ENCODE measurements at places on chromosomes 6 and 20.
A peak's percentile ranks its signal among the peaks of the same experiment; 100 is the strongest.

DNA sequence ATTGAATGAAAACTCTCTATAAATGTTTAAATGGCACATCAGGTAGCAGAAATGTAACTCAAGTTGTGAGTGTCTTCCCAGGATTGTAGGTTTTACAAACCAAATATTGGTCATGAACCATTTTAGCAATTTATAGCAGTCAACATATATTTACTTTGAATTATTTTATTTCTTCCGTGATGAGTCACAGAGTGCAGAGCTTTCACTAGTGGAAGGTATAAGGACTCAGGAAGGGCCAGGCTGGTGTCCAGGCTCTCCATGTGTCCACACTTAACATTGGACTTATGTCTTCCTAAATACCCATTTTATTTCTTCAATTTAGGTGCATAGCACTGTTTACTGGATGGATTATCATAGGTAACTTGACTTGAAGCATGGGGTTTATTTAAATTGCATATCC lies 120.9 kb downstream of the OLIG3 start:
- peaks cover 6% of the 10 kb centered on the region for H3K4me1 ChIP-seq
- H3K27me3 ChIP-seq: no peaks in the 10 kb centered on the region
- no peak overlapping the region for H3K27ac ChIP-seq
- no peak for DNase-seq

DNA sequence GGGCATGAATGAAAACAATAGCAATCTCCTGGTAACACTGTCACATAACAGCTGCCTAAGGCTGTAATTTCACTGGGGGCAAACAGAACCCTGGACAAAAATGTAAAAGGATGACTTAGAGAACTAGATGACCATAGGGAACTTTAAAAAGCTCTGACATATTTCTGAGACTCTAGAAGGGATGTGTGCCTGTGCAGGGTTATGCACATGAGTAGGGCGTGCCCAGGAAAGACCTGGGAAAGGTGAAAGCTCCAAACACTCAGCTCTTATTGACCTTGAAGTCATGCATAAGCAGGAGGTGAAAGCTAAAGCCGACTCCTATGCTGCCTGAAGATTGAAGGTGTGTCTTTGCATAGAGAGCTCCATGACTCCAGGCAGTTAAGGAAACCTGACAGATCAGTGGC lies 118.4 kb upstream of the BTBD3 start:
- no peak overlapping the region for H3K4me3 ChIP-seq
- DNase-seq: no peak
- no peaks in the 10 kb centered on the region for H3K4me1 ChIP-seq
- H3K27ac ChIP-seq: no peak overlapping the region

DNA sequence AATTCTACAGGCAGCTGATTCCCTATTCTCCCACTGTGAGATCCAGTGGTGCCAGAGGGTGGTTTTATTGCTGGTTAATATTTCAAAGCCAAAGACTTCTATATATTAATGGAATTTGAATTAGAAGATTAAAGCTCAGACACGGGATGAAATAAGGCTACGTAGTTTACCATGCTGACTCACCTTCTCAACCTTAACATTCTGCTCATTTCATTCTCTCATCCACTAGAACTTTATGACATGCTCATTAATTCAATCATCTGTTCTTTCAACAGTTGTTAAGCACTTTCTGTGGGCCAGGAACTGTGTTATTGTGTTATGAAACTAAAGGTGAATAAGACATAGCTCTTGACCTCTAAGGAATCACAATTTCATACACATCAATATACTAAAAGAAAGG lies 456.9 kb upstream of the MAP3K7 start:
- no peak overlapping the region for H3K4me3 ChIP-seq
- no peaks in the 10 kb centered on the region for H3K4me1 ChIP-seq
- no peak for DNase-seq
- H3K27me3 ChIP-seq: no peaks in the 10 kb centered on the region
- H3K27ac ChIP-seq: no peak overlapping the region
- H3K36me3 ChIP-seq: no peaks in the 10 kb centered on the region

DNA sequence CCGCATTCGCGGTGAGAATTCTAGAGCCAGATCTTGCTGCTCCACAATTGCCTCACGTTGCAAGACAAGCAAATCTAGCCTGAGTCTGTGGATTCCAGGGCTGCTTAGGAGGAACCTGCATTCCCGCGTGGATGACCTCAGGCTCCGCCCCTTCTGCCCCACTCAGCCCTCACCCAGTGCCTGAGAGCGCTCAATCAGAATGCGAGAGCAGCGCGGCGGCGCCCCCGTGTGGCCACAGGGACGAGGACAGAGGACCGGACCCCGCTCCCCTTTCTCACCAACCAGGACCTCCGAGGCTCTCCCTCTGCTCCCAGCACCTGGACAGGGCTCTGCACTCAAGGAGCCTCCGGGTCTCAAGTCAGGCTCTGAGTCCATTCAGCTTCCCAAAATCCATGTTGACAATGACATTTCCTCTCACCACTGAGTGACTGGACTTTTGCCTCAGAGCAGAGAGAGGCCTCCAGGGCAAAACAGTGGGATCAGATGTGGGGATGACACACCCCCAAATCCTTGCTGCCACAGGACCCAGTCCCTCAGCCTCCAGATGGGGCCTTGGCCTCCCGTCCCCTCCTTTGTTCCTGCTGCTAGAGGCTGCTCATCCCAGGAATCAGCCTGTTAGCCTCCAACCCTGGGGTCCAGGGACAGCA lies 52.0 kb downstream of the RPP21 start:
- H3K27me3 ChIP-seq: peaks cover 43% of the 10 kb centered on the region
- peaks cover 1% of the 10 kb centered on the region for H3K4me1 ChIP-seq
- H3K4me3 ChIP-seq: peak overlapping the region; percentile 18
- no peak overlapping the region for H3K27ac ChIP-seq
- DNase-seq: peak; percentile 84

GRCh38 chr20:7090811-7091210 lies 323.3 kb downstream of the BMP2 start:
- no peaks in the 10 kb centered on the region for H3K27me3 ChIP-seq
- no peak overlapping the region for H3K27ac ChIP-seq
- no peaks in the 10 kb centered on the region for H3K4me1 ChIP-seq
- no peaks in the 10 kb centered on the region for H3K36me3 ChIP-seq
- no peak overlapping the region for H3K4me3 ChIP-seq

- H3K27me3 ChIP-seq: no peaks in the 10 kb centered on the region
- DNase-seq: no peak
- H3K27ac ChIP-seq: no peak overlapping the region
Observed at GRCh38 chr20:4904127-4904860, 97.0 kb downstream of the SLC23A2 start.

DNA sequence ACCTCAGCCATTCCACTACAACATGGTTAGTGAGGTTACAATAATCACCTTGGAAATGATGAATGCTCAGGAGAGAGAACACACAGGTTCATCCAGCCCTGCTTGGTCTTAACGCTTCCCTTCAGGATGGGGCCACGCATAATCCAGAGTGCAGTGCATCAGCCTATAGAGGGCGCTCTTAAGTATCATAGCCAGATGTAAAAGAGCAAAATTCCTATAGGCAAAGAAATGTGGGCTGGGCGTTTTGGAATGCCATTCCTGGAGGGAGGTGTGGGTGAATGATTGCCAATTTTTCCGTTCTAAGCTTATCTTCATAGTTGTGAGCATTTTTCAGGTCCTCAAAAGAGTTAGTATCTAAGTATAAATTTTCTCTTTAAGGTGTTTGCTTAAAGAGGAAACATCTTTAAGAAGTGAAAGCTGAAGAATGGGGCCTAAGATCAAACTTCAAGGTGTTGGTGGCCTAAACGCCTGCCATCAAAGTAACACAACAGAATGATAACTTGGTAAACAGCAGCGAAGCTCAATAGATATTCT lies 1.8 kb downstream of the RIPOR2 start:
- H3K36me3 ChIP-seq: peaks cover 64% of the 10 kb centered on the region
- peak; percentile 46 for DNase-seq
- H3K4me3 ChIP-seq: peak overlapping the region; percentile 99
- peaks cover 47% of the 10 kb centered on the region for H3K4me1 ChIP-seq

DNA sequence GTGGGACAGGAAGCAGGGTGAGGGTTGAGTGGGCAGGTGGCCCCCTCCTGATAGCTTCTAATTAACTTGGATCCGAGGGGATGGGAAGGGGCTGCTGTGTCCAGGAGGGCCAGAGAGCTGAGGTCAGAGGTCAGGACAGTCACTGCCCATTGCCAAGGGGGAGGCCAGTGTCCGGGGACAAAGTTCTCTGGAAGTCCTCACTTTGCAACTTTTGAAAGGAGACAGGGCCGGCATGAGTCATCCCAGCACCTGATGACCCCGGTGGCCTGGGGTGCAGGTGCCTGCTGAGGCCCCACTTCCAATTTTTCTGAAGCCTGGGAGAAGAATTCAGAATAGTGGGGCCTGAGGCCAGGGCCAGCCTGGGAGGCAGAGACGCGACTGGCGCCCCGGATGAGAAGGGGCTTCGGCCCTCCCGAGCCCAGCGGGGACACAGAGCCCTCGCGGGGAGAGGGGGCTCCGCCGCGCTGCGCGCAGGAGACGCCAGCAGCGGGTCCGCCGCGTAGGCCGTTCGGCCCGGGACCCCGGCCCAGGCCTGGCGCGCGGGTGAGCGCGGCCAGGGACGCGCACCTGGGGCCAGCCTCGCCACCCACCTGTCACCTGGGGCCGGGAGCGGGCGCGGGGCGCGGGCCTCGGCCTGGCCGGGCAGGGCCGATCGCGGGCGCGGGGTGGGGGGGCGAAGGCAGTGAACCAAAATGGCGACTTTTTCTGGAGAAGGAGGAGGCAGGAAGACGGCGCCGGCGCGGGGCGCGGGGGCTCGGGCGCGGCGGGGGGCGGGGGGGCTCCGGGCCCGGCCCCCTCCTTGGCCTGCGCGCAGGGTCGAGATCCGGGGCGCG lies 586 bp downstream of the ZNF512B start:
- no peaks in the 10 kb centered on the region for H3K36me3 ChIP-seq
- peaks cover 19% of the 10 kb centered on the region for H3K4me1 ChIP-seq
- H3K27me3 ChIP-seq: no peaks in the 10 kb centered on the region
- peak overlapping the region; percentile 80 for H3K4me3 ChIP-seq
- peak overlapping the region; percentile 91 for H3K27ac ChIP-seq
- DNase-seq: no peak

GRCh38 chr20:34862724-34863123 lies 9.9 kb downstream of the GGT7 start:
- H3K36me3 ChIP-seq: peaks cover 50% of the 10 kb centered on the region
- H3K4me3 ChIP-seq: no peak overlapping the region
- H3K27me3 ChIP-seq: no peaks in the 10 kb centered on the region
- H3K4me1 ChIP-seq: no peaks in the 10 kb centered on the region
- no peak for DNase-seq
- no peak overlapping the region for H3K27ac ChIP-seq

DNA sequence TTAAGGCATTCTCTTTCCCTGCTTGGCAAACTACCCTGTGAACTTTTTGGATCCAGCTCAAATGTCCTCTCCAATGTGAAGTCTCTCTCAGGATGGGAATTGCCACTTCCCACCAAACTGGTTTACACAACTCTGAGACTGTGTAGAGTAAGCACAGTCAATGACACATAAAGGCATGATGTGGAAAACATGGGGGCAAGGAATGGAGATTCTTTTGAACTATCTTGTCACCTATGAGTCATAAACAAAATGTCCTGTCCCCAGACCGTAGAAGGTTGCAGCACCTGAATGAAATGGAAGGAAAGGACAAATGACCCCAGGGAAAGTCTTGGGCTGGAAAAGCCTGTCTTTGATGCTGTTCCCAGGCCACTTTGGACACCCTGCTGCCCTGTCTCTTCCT lies 11.0 kb upstream of the KIF13A start:
- no peak overlapping the region for H3K4me3 ChIP-seq
- H3K27me3 ChIP-seq: peaks cover 12% of the 10 kb centered on the region
- H3K27ac ChIP-seq: no peak overlapping the region
- H3K36me3 ChIP-seq: no peaks in the 10 kb centered on the region
- no peaks in the 10 kb centered on the region for H3K4me1 ChIP-seq

DNA sequence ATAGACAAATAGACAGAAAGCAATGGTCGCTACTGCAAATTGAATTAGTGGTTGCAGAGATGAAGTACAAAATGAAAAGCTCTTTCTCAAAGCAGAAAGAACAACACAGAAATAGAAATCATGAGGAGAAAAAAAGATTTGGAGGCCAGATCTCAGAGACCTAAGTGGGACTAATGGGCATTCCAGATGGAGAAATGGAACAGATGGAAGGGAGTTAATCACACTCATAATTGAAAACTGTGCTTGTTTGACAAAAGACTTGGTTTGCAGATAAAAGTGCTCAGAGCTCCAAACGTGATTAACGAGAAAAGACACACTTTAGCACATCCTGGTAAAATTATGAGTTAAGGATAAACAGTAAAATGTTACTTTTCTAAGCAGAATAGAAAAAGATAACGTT lies 58.1 kb upstream of the SNRPB2 start:
- no peak for DNase-seq
- H3K36me3 ChIP-seq: peaks cover 3% of the 10 kb centered on the region
- H3K27ac ChIP-seq: no peak overlapping the region
- H3K27me3 ChIP-seq: peaks cover 5% of the 10 kb centered on the region

- no peaks in the 10 kb centered on the region for H3K36me3 ChIP-seq
- no peak overlapping the region for H3K27ac ChIP-seq
- H3K4me3 ChIP-seq: no peak overlapping the region
- H3K4me1 ChIP-seq: no peaks in the 10 kb centered on the region
Observed at GRCh38 chr6:92779746-92780145, 639.6 kb downstream of the EPHA7 start.

GRCh38 chr20:16043931-16044330 lies 529.3 kb downstream of the KIF16B start:
- DNase-seq: no peak
- no peak overlapping the region for H3K4me3 ChIP-seq
- no peaks in the 10 kb centered on the region for H3K36me3 ChIP-seq
- H3K27me3 ChIP-seq: peaks cover 6% of the 10 kb centered on the region

- H3K4me1 ChIP-seq: peaks cover 21% of the 10 kb centered on the region
- no peak for DNase-seq
- no peaks in the 10 kb centered on the region for H3K36me3 ChIP-seq
- H3K4me3 ChIP-seq: no peak overlapping the region
- H3K27ac ChIP-seq: no peak overlapping the region
- H3K27me3 ChIP-seq: peaks cover 61% of the 10 kb centered on the region
Observed at GRCh38 chr20:54176610-54177009, 2.8 kb upstream of the CYP24A1 start.

DNA sequence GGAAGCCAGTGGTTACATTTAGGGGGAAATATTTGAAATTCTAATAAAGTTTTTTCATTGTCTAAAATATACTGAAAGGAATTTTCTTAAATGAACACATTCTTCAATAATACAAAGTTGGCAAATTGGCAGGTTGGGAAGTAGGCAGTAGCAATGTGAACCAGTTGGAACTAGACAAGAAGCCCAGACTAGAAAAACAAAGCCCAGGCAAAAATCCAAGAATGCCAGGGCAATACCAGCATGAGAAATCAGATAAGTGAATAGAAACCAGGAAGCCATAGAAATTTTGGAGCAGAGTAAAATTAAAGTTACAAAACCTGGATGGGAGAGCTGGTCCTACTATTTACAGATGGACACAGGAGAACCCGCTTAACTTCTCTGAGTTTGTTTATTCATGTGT lies 52.2 kb downstream of the TPBG start:
- no peak for DNase-seq
- no peaks in the 10 kb centered on the region for H3K36me3 ChIP-seq
- no peaks in the 10 kb centered on the region for H3K4me1 ChIP-seq
- H3K4me3 ChIP-seq: no peak overlapping the region
- H3K27ac ChIP-seq: no peak overlapping the region

GRCh38 chr20:20567712-20568111 lies 144.7 kb downstream of the RALGAPA2 start:
- no peak overlapping the region for H3K4me3 ChIP-seq
- peaks cover 53% of the 10 kb centered on the region for H3K36me3 ChIP-seq
- H3K4me1 ChIP-seq: no peaks in the 10 kb centered on the region
- no peaks in the 10 kb centered on the region for H3K27me3 ChIP-seq
